ENCODE measurements at places on chromosomes 1 and 21. TPM values are rescaled to one million over a fixed set of nuclear protein-coding genes. Genes with fewer than 3 reads are reported as not detected.

Gene SYT6
- polyA plus RNA-seq: 31.2 TPM

DNA sequence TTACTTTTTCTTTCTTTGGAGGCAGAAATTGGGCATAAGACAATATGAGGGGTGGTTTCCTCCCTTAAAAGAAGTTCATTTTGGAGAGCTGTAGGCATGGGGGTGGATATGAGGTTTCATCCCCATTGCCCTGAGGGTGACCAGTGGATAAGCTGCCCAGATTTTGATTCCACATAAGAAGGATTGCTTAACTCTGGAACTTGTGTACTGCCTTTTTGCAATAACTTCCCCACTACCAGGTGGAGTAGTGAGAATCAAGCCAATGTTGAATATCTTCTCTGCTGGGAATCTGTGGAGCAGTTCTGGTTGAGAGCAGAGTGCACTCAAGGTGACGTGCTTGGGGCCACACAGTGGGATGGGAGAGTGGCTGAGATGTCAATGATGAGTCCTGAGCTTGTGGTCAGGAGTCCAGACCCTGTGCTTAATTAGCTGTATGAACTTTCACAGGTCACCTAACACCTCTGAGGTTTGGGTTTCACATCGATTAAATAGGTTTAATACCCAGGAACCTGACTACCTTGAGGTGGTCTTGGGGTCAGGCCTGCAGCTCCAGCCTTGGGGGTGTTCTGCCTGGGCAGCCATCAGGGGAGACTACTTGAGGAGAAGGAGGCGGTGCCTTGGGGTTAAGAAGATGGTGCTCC is 152.9 kb downstream of the FCRL5 start:
- DNase-seq: no peak
- no peaks in the 10 kb centered on the region for H3K27me3 ChIP-seq
- H3K36me3 ChIP-seq: no peaks in the 10 kb centered on the region
- H3K4me1 ChIP-seq: no peaks in the 10 kb centered on the region
- no peak overlapping the region for H3K27ac ChIP-seq

GRCh38 chr1:16921391-16922185 is at the start of gene CROCC:
Gene CROCC, plus strand, starts transcription at chr1:16921931. Its CDS starts 88 bp downstream, at chr1:16922019.
- H3K4me1 ChIP-seq: peaks cover 32% of the 10 kb centered on the region
- peak; percentile 100 for DNase-seq
- no peaks in the 10 kb centered on the region for H3K27me3 ChIP-seq
- H3K27ac ChIP-seq: peak within 1 kb of the TSS; percentile 61
- peak within 1 kb of the TSS; percentile 70 for H3K4me3 ChIP-seq

DNA sequence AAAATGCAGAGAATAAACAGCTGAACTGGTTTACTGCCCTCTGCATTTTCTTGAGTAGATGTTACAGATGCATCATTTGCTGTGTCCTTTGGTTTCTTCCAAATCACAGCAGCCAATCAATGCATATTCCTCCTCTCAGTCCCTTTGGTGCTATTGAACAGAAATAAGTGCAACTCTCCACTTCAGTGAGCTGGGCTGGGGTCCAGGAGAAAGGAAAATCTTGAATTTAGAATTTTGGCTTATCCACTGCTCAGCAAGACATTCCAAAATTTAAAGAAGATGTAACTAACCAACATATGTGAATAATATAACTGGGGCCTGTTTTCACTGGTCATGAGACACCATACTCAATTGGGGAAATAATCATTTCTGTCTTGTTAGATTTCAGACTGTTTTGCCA is 39.2 kb downstream of the PRMT6 start:
- DNase-seq: no peak
- no peak overlapping the region for H3K4me3 ChIP-seq
- H3K27me3 ChIP-seq: no peaks in the 10 kb centered on the region
- H3K27ac ChIP-seq: no peak overlapping the region

Gene CD52
- 7.3 TPM for polyA plus RNA-seq

GRCh38 chr1:38018864-38019343 is 6.4 kb downstream of the UTP11 start:
- no peaks in the 10 kb centered on the region for H3K27me3 ChIP-seq
- no peak overlapping the region for H3K27ac ChIP-seq
- H3K4me3 ChIP-seq: no peak overlapping the region
- peaks cover 5% of the 10 kb centered on the region for H3K4me1 ChIP-seq
- DNase-seq: peak; percentile 45
- peaks cover 64% of the 10 kb centered on the region for H3K36me3 ChIP-seq

Data from GM23338 (cell line).